Activated T-helper 2 cell treated with anti-CD3 and anti-CD28 coated beads, Interferon-gamma antibody, Interleukin-2, Interleukin-4, amounts not matched to agents 10 μg/mL and 5 μg/mL and 100 μg/mL, durations not matched to agents 14 hours and 24 hours and 36 hours (primary cell): ENCODE measurements at places on chromosomes 7 and 10. TPM values are rescaled to one million over a fixed set of nuclear protein-coding genes. Genes with fewer than 3 reads are reported as not detected.

- peak; percentile 79 for DNase-seq
These were observed 72.6 kb downstream of the PFKFB3 start for GRCh38 chr10:6275022-6275997.

PRKAR2B gene
- 0.14 and 0.37 TPM in 2 replicates for total RNA-seq

DNA sequence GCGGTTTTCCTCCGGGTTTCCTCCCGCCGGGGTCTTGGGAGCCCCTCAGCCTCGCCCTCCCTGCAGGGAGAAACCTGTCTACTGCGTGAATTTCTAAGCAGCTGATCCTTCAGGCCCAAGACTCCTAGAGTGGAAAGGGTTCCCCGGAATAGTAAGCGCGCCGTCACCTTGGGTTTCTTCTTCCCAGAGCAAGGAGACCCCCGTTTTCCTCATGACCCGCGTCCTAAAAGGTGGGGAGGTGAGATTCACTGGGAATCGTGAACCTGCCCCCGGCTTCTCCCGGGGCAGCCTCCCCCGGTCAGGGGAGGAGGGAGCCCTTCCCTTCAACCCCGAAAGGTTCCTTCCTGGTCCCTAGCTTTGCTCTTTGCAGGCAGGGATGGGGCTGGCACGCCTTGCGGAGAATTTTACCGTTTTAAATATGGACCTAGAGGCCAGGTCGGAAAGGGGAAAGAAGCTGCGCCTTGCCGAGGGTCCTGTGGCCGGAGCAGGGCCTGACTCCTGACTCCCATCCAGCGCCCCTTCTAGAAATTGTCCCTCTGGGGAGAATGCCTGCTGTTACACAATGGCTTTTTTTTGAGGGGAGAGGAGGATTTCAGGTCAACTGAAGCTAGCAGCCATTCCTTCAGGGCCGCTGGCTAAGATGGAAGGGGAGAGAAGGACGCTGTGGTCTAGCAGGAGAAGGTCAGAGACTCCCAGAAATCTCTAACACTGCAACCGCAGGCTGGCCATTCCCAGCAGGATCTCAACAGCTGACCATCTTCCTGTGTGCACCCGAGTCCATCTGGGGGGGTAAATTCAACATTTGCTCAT lies 11.6 kb upstream of the MNX1 start:
- DNase-seq, result no peak

DNA sequence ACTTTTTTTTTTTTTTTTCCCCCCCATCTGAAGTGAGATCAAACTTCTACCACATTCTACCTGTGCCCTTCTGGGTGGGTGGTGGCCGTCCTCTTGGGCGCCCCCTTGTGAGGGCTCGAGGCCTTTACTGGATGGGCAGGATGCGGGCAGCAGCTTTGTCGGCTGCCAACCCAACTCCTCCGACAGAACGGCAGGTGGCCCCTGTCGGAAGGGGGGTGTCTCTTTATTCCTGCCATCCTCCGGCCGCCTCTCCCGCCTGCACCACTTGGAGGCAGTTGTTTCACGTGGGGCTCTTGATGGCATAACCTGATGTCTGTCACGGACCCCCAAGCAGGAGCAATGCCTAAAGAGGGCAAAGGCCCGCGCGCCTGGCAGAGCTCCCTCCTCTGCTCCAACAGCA lies 31.0 kb downstream of the AMZ1 start:
- DNase-seq, result peak; percentile 48

DNA sequence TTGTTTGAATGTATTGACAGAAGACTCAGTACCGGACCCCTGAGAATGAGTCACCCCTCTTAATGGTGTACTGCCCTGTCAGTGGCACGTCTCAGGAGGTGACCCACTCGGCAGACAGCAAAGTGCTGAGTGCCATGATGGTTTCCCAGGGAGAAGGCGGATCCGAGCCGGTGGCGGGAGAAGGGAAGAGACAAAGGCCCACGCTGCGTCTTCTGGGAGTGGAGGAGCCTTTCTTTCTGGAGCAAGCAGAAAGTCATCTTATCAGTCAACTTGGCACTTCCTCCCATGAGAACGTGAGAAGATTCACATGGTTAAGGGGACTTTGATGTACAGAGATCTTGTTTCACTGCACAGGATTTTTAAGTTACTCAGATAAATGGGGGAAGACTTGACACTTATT lies 14.6 kb upstream of the PPP2R2D start:
- no peak for DNase-seq

SUFU gene
- 11.1 and 12.4 TPM in 2 replicates for total RNA-seq

DNA sequence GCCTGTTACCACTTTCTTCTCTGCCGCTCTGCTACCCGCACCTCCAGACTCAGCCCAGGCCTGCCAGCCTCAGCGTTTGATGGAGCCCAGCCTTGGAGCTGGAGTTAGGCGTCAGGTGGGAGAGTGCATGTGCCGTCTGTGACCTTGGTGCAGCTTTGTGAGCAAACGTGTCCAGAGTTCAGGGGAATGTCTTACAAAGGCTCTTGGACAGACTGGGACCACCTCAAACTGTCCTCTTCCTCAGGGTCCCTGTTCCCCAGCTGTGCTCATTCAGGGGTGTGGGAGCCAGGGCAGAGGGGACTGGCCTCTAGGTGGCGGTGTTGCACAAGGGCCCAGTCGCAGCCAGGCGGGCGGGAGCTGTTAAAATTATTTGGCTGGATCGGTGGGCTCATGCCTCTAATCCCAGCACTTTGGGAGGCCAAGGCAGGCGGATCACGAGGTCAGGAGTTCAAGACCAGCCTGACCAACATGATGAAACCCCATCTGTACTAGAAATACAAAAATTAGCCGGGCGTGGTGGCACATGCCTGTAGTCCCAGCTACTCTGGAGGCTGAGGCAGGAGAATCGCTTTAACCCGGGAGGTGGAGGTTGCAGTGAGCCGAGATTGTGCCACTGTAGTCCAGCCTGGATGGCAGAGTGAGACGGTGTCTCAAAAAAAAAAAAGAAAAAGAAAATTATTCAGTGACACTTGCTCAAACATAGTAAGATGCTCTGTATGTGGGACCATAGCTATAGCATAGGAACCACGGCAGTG lies 89.2 kb downstream of the ADCY1 start:
- no peak for DNase-seq

CFAP70 gene
- 0.41 and 0.43 TPM in 2 replicates for total RNA-seq

OPALIN gene
- total RNA-seq, result not detected in 2 replicates

- DNase-seq, result no peak
These were observed 26.2 kb downstream of the PTPN12 start for GRCh38 chr7:77563275-77563674.

DNA sequence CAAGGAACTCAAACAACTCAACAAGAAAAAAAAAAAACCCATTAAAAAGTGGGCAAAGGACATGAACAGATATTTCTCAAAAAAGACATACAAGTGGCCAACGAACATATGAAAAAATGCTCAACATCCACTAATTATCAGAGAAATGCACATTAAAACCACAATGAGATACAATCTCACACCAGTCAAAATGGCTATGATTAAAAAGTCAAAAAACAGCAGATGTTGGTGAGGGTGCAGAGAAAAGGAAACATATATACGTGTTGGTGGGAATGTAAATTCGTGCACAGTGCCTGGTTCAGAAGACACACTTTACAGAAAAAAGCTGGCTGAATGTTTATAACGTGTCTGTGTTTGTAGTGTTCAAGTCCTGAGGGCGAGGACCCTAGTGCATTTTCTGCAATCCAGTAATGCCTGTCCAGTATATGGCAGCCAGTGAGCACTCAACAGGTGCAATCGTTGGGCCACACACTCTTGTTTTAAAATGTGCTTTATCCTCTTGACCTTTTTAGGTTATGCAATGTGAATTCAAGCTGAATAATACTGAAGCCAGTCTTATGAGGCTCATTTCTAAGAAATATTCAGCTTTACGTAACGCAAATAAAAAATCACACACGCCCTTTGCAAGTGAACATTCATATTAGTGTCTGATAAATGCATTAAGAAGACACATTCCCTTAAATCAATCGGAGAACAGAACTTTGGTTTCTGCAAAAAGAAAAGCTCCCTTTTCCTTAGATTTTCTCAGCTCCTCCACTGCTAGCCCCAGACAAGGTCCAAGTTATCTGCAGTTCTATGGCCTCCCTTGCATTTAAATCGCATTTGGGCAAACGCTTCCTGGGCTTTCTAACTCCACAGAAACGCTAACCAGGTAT lies 813 bp upstream of the MTURN start:
- DNase-seq, result no peak

DNA sequence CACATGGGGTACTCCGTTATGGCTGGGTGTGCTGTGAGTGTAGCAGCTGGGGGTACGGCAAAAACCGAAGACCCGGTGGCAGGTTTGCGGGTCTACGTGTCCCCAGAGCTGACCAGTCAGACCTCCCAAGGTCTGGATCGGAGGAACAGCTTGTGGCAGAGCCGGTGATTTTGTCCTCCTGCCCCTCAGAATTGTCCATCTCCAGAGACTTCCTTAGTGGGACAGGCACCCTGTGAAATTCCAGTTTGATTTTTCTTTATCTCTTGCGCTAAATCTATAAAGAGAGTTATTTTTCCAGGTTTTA lies 1.0 kb downstream of the EIF3B start:
- DNase-seq, result no peak

TAS2R4 gene
- 0.78 and 0.94 TPM in 2 replicates for total RNA-seq

DNA sequence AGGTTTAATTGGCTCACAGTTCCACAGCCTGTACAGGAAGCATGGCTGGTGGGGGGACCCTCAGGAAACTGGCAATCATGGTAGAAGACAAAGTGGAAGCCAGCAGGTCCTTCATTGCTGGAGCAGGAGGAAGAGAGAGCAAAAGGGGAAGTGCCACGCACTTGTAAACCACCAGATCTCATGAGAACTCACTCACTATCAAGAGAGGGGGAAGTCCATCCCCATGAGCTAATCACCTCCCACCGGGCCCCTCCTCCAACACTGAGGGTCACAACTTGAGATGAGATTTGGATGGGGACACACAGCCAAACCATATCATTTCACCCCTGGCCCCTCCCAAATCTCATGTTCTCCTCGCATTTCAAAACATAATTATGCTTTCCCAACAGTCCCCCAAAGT lies 171.9 kb upstream of the CACNA2D1 start:
- no peak for DNase-seq

DNA sequence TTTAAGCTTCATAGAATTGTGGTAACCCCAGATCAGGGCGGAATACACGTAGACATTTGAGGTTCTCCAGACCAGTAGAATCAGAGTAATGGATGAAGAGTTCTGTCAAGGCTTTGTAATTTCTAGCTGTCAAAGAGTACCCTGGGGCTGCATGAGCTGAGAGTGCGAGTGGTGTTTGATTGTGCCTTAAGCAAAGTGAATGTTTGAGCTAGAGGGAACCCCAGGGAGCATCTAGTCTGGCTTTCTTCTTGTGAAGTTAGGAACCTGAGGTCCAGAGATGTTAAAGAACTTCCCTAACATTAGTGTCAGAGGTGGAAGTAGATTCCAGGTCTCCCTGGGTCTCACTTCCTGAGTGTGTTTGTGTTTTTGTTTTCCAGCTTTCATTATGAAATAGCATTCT lies 212.3 kb upstream of the FZD1 start:
- DNase-seq, result no peak

DNA sequence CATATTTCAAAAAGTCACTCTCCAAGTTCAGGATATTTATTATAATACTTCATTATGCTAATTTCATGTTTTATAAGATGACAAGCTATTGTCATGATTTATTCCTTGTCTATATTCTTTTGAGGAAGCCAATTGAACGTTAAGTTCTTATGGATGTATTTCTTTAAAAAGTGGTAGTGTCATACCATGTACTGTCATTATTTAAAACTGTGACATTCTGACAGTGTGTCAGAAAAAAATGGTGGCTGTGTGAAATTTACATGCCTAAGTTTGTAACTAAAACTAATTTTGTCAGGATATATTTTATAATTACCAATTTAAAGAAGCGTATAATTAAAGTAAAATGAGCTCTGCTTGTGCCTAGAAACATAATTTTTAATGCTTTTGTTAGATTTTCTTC lies 158.9 kb upstream of the HDAC9 start:
- no peak for DNase-seq

- DNase-seq, result no peak
These were observed 90.1 kb downstream of the ZNF365 start for GRCh38 chr10:62464308-62464707.

DNA sequence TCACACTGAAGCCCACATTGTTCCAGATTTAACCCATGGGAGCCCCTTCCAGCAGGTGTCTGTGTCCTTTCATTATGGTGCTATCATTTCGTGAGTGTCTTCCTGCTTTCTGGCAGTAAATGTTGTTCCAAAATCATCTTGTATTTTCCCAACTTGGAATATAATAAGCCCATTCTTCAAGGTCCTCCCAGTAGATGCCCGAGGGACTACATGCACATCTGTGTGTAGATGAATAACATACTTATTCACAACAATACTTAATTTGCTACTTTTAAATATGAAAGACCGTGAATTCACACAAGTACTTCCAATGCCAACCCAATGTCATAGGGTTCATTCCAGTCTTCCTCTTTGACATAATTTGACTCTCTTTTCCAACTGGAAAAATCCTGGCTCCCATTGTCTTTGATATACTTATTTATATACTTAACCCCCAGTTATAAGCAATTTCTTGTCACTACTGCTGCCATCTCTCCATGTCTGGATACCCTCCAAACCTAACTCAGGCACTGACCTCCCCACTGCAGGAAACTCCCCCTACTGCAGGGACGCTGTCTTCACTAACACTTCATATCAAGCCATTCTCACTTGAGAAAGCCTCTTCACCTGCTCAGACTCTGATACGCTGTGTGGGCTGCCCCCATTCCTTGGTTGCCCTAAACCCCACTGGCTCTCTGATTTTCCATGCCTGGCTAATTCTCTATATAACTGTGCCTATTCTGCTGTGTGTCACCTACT lies 1119.2 kb downstream of the CNTNAP2 start:
- no peak for DNase-seq

DNA sequence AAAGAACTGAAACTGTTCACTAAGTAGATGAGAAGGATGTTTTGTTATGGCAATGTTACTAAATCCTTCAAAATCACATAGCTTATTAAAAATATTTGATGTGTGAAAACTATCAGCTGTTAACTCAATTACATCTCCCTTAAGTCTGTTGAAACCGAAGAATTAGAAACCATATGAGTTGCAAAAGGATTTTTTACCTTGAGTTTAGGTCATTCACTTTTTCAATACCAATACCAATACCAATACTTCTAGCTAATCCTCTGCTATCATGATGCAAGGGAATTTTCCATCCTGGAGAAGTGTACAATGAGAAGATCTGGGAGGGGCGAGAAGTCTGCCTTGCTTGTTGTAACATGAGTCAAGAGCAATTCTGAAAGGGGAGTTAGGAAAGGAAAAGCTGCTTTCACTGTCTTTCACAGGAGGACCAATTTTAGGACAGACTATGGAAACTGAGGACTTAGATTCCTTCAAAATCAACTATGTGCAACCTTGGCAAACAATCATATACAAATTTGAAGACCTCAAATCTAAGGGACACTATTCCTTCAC lies 199.7 kb downstream of the IMMP2L start:
- DNase-seq, result no peak

GRCh38 chr7:129780974-129781927 lies 169.7 kb downstream of the NRF1 start:
- DNase-seq, result no peak

DNA sequence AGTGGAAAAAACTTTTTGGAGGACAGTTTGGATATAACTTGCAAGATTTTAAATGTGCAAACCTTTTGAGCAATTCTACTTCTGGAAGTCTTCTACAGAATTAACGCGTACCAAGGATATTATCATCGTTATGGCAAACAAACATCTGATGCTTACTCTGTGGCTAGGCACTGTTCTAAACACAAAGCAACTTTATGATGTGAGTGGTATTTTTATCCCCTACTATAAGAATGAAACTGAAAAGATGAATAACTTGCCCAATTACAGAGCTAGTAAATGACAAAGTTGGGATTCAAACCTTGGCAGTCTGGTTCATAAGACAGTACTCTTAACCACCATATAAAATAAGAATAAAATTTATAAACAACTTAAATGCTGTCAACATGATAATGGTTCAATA lies 15.8 kb downstream of the ASZ1 start:
- DNase-seq, result no peak
